ENCODE measurements at places on chromosomes 11 and 22.

- no peak for DNase-seq
These were observed 732 bp upstream of the PC start for GRCh38 chr11:66958956-66959274.

- DNase-seq: no peak
These were observed 12.9 kb downstream of the ZNF74 start for GRCh38 chr22:20406686-20407408.

GRCh38 chr11:75938543-75938942 lies 123.5 kb downstream of the UVRAG start:
- no peak for DNase-seq

DNA sequence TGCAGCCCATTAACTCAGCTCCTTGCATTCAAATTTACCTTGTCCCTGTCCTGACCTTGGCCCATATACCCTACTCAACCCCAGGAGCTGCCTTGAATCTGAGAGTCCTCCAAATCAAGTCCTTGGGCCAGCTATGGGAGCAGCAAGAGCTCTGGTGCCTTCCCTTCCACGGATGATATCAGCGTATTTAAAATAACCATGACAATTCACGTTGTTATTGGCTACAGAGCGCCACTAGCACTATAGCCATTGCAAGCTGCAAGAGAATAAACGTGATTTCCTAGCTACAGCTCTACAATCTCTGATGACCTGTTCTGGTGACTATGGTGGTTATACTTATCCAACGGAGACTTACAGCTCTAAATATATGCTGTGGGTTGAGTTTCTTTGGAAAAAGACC lies 357.8 kb downstream of the LARGE1 start:
- DNase-seq: no peak

DNA sequence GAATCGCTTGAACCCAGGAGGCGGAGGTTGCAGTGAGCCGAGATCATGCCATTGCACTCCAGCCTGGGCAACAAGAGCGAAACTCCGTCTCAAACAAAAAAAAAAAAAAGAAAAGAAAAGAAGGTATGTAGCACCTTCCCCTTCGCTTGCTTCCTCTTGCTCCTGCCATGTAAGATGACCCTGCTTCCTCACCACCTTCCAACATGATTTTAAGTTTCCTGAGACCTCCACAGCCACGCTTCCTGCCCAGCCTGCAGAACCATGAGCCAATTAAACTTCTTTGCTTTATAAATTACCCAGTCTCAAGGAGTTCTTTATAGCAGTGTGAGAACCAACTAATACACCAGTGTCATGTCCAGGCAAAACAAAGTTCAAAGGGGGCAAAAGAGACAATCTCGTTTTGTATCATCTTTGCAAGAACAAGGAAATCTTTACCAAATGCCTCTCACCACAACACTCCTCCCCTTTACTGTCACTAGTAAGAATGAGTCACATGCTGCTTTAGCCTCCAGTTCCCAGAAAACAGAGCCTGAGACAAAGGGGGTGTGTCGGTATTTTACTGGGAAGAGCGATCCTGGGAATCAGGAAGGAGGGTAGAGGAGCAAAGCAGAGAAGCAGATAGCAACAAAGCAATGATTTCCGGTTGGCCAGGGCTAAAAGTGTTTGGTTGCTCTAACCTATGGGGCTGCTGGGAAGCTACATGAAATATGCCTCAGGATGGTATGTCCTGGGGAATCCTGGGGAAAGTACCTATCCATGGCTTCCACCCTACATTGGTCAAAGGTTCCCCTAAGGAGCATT lies 10.5 kb upstream of the MCHR1 start:
- no peak for DNase-seq

Measured in esophagus squamous epithelium (tissue), 5 donors.